ENCODE measurements at places on chromosomes 2 and 18. TPM values are rescaled to one million over a fixed set of nuclear protein-coding genes. Genes with fewer than 3 reads are reported as not detected.

LRP2 gene
- 0.06 TPM for total RNA-seq

FIGN gene
- total RNA-seq = 3.6 TPM

- no peak for DNase-seq
These were observed 88.6 kb downstream of the GLI2 start for GRCh38 chr2:120824246-120824645.

- DNase-seq = no peak
These were observed 184.6 kb downstream of the CYP26B1 start for GRCh38 chr2:71962911-71963694.
